Cardiac muscle cell (in vitro differentiated cells and primary cell): ENCODE measurements at places on chromosomes 16 and 17. TPM values are rescaled to one million over a fixed set of nuclear protein-coding genes. Genes with fewer than 3 reads are reported as not detected.

NLRP1 gene
- 82.5 and 102 TPM in 2 replicates for polyA plus RNA-seq

ASPA gene
- polyA plus RNA-seq: not detected in 2 replicates

GPR142 gene
- polyA plus RNA-seq: not detected in 2 replicates

PMP22 gene
- polyA plus RNA-seq: 33.7 and 43.0 TPM in 2 replicates

PMM2 gene
- 11.7 and 12.9 TPM in 2 replicates for polyA plus RNA-seq

TLCD1 gene
- 7.2 and 15.4 TPM in 2 replicates for polyA plus RNA-seq

TIMM22 gene
- polyA plus RNA-seq: 33.1 and 34.7 TPM in 2 replicates

TBC1D3 gene
- not detected in 2 replicates for polyA plus RNA-seq

UBB gene
- polyA plus RNA-seq: 1,854 and 2,609 TPM in 2 replicates

KRTAP1-1 gene
- polyA plus RNA-seq: not detected in 2 replicates

TBC1D3E gene
- polyA plus RNA-seq: 4.6 and 6.1 TPM in 2 replicates

MAP2K4 gene
- polyA plus RNA-seq: 65.2 and 76.9 TPM in 2 replicates

TMIGD1 gene
- polyA plus RNA-seq: not detected in 2 replicates

TAT gene
- polyA plus RNA-seq: 0.04 TPM in 2 replicates

CETP gene
- polyA plus RNA-seq: 0.49 TPM in 1 of 2 replicates, not detected in the other

SP6 gene
- 4.6 and 5.0 TPM in 2 replicates for polyA plus RNA-seq

KLHL10 gene
- 0.14 TPM in 1 of 2 replicates, not detected in the other for polyA plus RNA-seq
